ENCODE measurements at places on chromosomes 1 and 21.
A peak's percentile ranks its signal among the peaks of the same experiment; 100 is the strongest.

GRCh38 chr1:144551107-144551542 lies 41.6 kb upstream of the PPIAL4F start:
- peak; percentile 93 for DNase-seq

DNA sequence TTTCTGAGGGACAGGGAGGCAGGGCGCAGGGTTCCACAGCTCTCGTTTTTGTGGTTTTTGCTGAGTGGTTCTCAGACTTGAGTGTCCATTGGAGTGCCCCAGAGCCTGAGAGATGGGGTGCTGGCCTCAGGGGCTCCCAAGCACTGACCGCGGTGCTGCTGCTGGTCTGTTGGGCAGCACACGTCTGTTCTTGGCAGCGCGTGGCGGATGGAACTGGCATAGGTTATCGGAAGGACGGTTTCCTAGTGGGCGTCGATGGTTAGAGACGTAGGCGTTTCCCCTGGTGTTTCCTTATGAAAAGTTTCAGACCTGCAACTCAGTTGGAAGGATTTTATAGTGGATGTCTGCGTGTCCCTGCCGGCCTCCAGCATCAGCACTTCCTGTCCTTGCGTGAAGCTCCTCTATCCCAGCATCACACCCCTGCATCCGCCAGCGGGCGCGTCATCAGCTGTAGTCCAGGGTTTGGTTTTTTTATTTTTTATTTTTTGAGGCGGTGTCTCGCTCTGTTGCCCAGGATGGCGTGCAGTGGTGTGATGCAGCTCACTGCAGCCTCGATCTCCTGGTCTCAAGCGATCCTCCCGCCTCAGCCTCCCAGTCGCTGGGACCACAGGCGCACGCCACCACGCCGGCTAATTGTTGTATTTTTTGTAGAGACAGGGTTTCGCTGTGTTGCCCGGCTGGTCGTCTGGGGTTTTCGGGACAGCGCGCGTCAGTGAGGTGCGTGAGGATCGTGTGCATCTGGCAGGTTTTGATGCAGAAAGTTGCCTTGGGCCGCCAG lies 11.8 kb downstream of the RRP1 start:
- no peak for DNase-seq

GRCh38 chr1:81559662-81560350 lies 240.9 kb upstream of the ADGRL2 start:
- DNase-seq, result no peak

DNA sequence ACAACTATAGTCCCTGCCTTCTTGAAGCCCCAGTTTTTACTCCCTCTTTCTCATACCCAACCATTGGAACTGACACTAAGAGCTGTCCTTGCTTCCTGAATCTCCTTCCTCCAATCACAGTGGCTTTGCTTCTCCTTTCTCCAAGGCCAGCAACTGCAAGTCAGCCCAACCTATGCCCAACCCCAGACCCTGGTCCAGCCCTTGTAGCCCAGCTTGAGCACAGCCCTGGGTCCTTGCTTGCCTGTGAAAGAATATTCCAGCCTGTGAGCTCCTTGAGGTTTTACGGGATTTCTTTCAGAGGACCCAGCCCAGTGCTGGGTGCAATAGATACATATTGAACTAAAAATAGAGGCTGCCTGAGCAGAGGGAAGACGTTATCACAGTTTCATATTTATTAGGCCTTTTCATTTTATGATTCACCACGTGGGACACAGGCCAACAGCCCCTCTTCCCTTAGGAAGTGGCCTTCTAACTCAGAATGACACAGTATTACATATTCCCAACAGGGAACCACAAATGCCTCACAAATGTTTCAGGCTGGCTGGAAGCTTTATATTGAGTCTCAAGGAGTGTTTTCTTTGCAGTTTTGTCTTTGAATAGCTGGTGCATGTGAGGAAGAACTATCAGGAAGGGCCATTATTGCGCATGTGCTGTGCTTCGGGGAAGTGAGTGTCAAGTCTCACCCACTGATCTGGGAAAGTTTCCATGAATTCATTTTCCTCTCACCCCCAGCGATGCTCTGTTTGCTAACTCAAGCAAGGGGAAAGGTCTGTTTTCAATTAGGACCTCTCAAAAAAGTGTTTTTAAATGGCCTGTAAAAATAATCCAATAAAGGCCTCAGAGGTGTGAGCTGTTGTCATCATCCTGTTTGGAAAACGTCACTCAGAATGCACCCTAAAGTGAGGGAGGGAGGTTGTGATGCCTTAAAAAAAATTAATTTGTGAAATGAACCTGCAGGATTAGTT lies 92.3 kb upstream of the NFIA start:
- no peak for DNase-seq

DNA sequence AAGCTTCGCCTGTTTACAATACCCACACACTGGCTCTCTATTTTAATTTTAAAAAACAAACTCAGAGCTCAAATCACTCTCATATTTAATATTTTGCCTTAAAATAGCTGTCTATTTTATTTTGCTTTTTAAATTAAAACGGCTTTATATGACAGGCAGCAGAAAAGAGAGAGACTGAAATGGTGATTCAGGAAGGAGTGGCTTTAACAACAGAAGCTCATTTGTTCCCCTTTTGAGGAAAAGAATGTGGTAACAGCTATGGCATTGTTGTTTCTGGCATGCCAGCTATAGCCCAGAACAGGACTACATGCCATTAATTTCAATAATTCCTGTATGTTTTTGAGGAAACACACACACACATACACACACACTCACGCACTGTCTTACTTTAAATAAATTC lies 234.2 kb upstream of the PTBP2 start:
- DNase-seq, result no peak

GRCh38 chr1:72278461-72278860 lies 3.9 kb downstream of the NEGR1 start:
- DNase-seq, result no peak

DNA sequence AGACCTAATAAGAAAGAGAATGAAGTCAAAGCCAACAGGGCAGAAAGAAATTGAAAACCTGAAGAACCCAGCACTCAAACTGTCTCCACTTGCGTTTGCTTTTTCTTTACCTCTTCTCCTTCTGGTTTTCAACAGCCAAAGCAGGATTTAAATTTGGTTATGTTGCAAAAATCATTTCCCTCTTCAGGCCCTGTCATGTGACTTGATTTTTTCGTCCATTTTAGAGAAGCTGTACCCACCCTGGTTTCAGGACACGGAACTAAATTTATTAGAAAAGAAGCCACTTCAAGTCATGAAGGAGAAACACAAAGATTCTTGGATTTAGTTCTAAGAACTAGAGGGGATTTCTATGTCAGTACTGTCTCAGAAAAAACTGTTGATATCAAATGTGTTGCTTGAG lies 1.0 kb upstream of the SYNJ1 start:
- DNase-seq, result no peak

DNA sequence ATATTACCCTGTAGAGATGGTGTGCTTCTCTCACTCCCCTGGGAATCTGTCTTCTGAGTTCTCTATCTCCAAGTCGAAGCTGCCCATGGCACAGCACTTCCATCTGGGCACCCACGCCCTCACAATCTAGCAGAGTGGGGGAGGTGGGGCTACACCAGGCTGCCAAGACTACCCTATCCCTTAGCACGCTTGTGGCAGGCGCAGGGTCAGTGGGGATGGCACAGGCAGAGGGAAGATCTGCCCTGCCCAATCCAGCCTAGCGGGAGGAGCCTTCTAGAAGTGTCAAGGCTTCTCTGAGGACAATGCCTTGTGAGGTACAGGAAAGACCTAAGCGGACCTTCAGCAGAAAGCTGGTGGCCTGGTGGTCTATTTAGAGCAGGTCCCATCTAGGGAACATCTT lies 49.1 kb downstream of the DMAP1 start:
- no peak for DNase-seq

GRCh38 chr21:25658427-25659035 lies 19.5 kb downstream of the JAM2 start:
- DNase-seq, result no peak

DNA sequence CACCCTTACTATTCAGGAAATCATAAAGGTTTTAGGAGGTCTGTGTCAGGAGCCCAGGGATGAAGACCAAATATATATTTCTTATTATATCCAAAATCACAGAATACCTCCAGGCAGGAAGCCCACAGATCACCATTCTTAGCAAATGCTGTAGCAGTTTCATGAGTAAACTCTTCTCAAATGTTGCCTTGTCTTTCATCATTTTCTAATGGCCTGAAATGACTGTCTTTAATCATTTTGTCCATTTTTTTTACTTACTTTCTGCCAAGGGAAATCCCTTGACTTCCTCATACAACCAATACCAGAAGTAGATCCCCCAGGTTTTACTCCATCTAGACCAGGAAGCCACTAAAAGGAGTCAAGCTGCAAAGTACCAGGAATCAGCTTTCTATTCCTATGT lies 32.4 kb downstream of the PSMG1 start:
- no peak for DNase-seq

- DNase-seq, result no peak
Measured at GRCh38 chr1:205370780-205371179, 14.1 kb upstream of the KLHDC8A start.

- peak; percentile 86 for DNase-seq
Measured at GRCh38 chr1:97925151-97925550, 4.3 kb upstream of the DPYD start.

GRCh38 chr1:75838079-75838478 lies 41.4 kb downstream of the MSH4 start:
- DNase-seq, result no peak

- DNase-seq, result peak; percentile 73
Measured at GRCh38 chr1:111030590-111030989, 66.9 kb upstream of the LRIF1 start.

DNA sequence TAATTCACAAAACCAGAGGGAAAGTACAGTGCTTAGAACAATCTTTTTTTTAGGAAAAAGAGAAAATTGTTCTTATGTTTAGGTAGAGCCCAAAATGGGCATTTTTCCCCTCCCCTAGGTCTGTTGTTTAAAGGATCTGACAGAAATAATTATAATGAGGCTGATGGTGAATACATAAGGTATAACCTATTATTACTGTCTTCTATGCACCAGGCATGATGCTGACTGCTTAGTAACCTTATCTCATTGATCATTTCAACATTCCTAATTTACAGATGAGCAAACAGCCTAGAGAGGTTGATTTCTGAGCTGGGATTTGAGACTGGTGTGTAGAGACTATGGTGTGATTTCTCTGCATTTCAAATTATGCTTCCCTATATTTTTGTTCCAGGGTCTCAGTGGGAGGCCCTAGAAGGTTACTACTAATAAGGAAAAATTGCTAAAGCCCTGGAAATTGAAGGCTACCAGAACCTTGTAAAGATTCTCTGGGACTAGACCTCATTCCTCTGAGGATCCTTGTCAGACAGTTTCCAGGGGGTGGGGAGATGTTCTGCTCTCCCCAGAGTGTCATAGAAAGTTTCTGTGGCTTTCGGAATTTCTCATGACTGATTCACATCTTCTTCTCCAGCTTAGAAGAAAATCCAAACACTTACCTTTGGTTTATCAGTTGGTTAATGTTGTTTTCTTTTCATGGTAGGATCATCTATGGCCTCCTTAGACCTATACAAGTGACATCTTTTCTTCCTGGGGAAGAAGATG lies 44.9 kb downstream of the ROR1 start:
- no peak for DNase-seq

DNA sequence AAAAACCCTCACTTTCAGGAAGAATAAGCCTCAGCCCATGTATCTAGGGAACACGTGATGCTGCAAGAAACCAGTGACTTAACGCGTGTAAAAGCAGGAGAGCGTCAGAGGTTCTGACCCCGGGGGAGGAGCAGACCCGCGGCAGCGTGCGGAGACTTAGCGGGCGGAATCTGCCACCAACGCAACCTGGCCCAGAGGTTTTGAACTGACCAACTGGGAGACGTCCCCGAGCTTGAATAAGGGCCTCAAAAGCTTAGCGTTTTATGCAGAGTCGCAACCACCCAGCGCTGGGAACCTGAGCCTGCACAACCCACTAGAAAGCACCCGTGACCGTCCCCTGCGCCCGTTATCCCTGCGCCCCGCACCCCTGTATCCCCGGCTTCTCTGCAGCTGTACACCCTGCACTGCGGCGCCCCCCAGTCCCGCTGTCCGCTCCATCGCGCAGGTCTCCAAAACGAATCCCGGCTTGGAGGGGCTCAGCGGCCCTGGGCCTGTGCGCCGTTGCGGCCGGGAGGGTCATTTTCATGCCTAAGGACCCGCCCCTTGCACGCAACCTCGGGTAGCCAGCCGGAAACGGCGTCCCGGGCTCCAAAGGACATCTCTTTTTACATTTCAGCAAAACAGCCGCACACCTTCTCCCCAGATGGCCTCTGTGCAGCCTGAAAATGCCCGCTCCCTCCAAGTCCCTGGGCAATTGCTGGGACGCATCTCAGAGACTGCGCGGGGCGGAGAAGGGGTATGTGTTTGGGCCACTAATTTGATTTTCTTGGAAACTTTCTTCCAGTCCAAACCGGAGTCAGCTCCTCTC lies 29.4 kb upstream of the TRIM17 start:
- DNase-seq, result peak; percentile 79

DNA sequence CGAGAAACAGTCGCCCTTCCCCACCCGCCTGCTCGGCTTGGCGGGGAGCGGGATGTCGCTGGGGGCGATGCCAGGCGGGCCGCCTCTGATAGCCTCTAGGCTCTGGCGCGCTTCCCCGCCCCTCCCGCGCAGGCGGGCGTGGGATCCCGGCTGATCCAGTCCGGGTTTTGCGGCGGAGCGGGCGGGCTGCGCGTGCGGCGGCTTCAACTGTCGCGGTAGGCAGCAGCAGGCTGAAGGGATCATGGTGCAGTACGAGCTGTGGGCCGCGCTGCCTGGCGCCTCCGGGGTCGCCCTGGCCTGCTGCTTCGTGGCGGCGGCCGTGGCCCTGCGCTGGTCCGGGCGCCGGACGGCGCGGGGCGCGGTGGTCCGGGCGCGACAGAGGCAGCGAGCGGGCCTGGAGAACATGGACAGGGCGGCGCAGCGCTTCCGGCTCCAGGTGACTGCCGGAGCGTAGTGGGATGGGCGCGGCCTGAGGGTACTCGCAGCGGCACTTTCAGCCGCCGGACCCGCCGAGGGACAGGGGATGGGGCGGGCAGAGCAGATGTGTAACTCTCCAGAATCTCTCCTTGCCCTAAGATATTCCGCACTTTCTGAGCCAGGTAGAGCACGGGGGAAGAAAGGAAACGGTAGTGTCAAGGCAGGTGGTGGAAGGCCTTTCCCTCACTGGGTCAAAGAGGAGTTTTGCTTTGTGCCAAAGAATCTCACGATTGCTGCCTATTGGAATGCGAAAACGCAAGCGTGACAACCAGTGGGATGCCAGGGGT lies at the start of gene FAAH:
Gene FAAH (plus strand): TSS at position 210 of the 764 bp plus-strand sequence. CDS start 32 bp downstream, at position 242.
- peak; percentile 93 for DNase-seq

GRCh38 chr1:42157667-42158066 lies 4.5 kb downstream of the GUCA2B start:
- DNase-seq, result no peak

GRCh38 chr1:50637460-50637859 lies 214.2 kb upstream of the DMRTA2 start:
- DNase-seq, result no peak

GRCh38 chr1:209728466-209728865 lies 23.8 kb downstream of the HSD11B1 start:
- DNase-seq, result no peak

GRCh38 chr1:224058303-224058702 lies 55.6 kb upstream of the FBXO28 start:
- DNase-seq, result no peak

DNA sequence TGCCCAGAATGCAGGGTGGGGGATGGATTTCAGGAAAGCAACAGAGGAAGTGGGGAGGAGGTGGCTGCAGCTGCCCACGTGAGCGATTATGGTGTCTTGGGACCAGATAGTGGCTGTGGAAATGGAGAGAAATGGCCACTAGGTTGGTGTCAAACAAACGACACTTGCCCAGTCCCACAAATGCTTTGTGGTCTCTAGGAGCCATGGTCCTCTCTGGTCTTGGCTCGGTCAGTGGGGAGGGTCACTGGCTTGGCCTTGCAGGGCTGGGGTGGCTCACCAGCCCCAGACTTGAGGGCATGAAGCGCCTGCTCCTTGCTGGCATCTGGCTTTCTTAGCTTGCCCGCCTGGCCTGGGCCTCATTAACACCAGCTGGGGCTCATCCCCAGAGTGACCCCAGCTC lies 7.2 kb downstream of the PADI2 start:
- no peak for DNase-seq
